ENCODE measurements at places on chromosomes 7 and 10. TPM values are rescaled to one million over a fixed set of nuclear protein-coding genes. Genes with fewer than 3 reads are reported as not detected.

The HOGA1 gene
- 0.13 TPM for total RNA-seq

The ELOVL3 gene
- total RNA-seq: 1.3 TPM

The UNCX gene
- total RNA-seq: not detected

The HIF1AN gene
- total RNA-seq: 5.9 TPM

The ERVW-1 gene
- not detected for total RNA-seq

The ACTL6B gene
- not detected for total RNA-seq

The PON2 gene
- 64.5 TPM for total RNA-seq

The CRYGN gene
- total RNA-seq: not detected

The CXCL12 gene
- 128 TPM for total RNA-seq

The SRPK2 gene
- 24.4 TPM for total RNA-seq

The ALOX5 gene
- 0.08 TPM for total RNA-seq

The DPP6 gene
- total RNA-seq: not detected

The AEBP1 gene
- total RNA-seq: 84.2 TPM

The CTAGE15 gene
- 0.64 TPM for total RNA-seq

The MUC12 gene
- total RNA-seq: not detected

The AZGP1 gene
- 0.40 TPM for total RNA-seq

The TMEM270 gene
- total RNA-seq: not detected

The AKR1B15 gene
- 2.3 TPM for total RNA-seq

The JAZF1 gene
- 9.6 TPM for total RNA-seq

The GJD4 gene
- total RNA-seq: not detected

The CTTNBP2 gene
- 7.6 TPM for total RNA-seq

Data from epithelial cell of alveolus of lung (primary cell).